ENCODE measurements at places on chromosomes 5 and 9.

DNA sequence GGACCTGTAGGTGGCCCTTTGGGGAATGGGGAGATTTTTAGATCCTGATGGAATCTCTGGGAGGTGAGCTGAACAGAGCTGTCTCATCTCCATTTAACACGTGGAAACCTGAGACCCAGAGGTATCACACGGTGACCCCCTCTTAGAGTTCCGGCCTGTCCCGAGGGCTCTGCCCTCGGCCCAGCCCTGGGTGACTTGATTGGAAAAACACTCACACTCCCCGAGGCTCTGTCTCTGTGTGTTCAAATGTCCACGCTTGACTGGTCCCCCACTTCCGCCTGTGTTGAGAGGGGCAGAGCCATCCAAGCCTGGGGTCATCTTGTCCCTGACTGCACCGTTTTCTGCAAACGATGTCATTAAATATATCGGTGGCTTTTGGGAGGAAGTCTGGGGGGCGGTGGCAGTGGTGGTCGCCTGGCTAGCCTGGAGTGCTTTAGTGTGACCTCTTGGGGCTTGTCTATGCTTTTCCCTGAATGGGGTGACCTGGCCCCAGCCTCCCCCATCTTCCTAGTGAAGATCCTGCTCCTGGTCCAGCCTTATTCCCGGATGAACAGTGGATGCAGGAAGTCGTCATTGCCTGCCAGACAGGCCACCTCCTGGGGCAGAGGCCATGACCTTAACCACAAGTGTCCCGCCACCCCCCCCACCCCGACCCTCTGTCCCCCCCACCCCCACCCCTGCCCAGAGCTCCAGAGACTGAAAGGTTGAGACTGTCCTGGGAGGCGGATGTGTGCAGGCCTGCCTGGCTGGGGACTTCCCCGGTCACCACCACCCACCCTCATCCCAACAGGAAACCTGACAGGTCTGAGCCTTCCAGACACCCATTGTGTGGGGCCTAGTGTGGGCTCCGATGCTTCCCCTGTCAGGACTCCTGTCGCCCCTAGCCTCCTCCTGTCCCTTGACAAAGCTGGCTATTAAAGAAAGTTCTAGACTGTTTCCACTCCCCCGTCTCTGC lies 5.3 kb upstream of the DAB2IP start:
- no peak for DNase-seq

DNA sequence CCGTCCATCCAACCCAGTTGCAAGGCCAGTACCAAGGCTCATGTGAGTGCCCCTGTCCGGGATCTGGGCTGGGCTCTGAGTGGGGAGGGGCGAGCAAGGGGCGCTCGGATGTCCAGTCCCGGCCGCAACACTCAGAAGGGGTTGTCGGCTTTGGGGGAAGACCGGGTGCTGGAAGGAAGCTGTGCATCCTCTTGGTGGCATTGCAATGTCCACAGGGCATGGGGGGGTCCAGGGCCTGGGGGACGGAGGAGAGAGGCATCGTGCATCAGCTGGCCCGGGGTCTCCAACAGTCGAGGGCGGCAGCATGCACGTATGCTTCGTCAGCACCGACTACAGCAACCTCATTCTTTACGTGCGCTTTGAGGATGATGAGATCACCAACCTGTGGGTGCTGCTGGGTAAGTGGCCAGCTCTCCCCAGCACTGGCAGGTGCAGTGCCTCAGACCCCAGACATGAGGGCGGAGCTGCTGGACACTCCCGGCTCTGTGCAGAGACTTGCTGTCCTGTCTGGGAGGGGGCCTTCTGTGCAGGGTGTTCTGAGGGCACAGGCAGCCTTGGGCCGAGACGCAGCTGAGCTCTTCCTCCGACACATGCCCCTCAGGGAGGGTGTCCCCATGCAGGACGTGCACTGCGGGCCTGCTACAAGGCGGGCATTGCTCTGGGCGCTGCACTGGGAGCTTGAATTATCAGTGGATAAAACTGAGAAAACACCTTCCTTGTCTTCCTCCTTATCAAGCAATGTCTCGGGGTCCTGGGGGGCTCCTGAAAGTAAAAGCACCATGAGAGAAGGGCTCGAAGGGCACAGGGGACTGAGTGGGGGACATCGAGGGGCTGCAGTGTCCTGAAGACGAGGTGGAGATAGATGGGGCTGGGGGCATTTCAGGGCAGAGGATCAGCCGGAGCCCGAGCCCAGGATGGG lies 22.5 kb downstream of the GLT6D1 start:
- DNase-seq: no peak

DNA sequence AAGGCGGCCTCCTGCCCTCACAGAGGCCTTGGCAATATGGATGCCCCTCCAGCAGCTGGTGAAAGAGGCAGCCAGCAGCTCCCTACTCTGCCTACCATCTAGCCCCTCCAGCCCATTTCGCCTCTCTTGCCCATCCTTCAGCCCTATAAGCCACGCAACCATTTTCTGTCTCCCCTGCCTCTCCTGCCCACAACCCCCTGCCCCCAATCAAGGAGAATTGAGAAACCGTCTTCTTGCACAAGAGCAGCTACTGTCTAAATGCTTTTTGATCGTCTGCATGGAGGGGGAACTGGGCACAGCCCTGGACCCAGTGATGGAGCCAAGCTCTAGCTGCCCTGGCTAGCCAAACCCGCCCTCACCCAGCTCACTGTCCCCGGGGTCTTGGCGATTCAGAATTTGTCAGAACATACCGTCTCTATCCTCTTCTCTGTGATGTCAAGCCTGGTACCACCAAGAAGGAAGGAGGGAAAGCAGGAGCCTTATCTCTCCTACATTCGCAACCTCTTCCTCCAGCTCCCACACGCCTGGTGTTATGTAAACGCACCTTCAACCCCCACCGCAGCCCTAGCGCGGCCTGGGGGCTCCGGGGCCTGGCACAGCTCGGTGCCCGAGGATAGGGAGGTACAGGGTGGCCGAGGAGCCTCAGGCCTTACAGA lies 1.2 kb downstream of the SPRY4 start:
- DNase-seq: no peak

- no peak for DNase-seq
Measured at GRCh38 chr9:119967867-119968535, 598.8 kb upstream of the BRINP1 start.

- no peak for DNase-seq
Measured at GRCh38 chr5:31993165-31993961, 180.8 kb downstream of the GOLPH3 start.
